Inflammatory macrophage (primary cell): ENCODE measurements at places on chromosomes 12 and 14.

- no peak for DNase-seq
These were observed 77.5 kb upstream of the KICS2 start for GRCh38 chr12:64299628-64300027.

- DNase-seq: no peak
These were observed 10.9 kb downstream of the WASHC3 start for GRCh38 chr12:102050660-102051430.

DNA sequence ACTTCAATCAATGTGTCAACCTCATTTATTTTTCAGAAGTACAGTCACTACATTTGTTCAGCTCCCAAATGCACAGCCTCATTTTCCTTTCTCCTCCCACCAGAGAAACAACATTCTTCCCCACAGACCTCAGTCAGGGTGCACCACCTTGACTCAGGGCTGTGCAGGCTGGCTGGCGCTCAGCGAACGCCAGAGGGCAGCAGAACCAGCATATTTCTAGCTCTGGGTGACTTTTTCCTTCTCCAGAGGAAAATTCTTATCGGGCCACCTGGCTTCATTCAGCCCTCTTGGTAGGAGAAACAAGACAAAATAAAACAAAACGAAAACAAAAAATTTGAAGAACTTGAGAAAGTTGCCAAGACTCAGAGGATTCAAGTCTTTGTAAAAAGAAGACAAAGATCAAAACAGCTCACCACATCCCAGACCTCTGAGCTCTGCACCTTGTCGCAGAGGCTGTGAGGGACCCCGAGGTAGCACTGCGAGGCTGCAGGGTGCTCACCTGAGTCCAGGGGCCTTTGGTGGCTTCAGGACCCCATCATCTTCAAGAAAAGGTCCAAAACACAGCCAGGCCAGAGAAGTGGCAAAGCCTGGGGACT lies 33.7 kb downstream of the PAH start:
- DNase-seq: peak; percentile 29

DNA sequence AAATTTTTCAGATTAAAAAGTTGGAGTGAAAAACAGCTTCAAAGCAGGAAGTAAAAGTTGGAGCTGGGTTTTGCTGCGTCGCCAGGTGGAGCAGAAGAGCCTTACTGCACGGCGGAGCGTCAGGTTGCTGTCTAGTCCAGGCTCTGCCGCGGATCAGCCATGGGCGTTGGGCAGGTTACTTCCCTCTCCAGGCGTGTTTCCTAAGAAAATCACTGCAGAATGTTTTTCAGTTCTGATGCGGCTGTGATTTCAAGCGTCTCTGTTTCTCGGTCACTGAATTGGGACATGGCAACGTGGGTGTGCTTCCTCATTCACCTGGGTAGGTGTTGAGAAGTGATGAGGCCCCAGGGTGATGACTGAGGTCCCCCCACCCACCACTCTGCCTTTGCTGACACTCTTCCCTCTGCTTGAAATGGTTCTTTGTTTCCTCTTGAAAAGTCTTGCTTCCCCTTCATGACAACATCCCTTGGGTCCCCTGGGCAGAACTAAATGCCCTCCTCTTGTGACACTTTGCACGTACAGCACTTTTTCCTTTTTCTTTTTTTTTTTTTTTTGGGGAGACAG lies 7.6 kb downstream of the EVL start:
- DNase-seq: peak; percentile 99

- DNase-seq: peak; percentile 94
These were observed at the start of gene IRAK3 for GRCh38 chr12:66188584-66189485. Gene IRAK3, plus strand, starts transcription at chr12:66189214. Its CDS starts 86 bp downstream, at chr12:66189300.
